ENCODE measurements at places on chromosomes 11 and 22.
A peak's percentile ranks its signal among the peaks of the same experiment; 100 is the strongest.

DNA sequence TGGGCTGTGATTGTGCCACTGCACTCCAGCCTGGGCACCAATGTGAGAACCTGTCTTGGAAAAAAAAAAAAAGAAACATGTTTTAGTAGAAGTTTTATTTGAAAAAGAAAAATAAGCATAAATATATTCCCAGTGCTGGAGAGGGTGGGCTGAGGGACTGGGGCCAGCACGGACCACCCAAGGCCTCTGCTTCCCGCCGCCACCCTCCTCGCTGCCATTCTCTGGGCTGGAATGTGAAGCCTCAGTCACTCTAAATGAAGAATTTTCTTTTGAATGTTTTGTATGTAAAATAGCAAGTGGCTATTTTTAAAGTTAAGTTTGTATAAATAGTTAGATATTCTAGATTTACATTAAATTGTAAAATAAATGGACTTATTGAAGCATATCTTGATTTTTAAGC is 5.1 kb upstream of the TRMU start:
- no peak for DNase-seq

DNA sequence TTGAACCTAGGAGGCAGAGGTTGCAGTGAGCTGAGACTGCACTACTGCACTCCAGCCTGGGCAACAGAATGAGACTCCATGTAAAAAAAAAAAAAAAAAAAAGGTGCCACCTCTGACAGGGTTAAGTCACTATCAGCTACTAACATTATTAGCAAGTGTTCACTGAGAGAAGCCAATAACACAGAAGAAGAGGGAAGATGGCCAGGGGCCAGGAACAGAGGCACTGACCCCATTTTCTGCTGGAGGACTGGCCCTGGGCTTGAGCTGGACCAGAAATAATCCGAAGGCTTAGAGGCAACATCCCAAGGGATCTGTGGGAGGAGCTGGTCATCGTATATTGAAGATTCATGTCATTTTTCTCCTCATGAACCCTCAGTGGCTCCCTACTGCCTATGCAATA is 5.0 kb downstream of the SLC5A1 start:
- DNase-seq: no peak

DNA sequence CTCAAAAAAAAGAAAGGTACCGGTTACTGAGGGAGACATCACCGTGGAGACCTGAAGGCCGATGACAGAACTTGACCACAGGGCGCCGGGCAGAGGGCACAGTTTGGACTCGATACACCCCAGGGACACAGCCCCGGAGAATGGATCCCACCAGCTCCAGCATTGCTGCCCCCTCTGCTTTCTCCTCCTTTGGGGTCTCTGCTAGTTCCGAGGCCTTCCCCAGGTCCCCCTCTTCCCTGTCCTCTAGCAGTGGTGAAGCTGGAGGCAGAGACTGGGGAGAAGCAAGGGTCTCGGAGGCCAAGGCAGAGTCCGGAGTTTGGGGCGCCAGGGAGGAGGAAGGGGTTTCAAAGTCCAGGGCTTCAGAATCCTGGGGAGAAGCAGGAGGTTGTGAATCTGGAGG is 4.8 kb upstream of the EEF1G start:
- DNase-seq: no peak

DNA sequence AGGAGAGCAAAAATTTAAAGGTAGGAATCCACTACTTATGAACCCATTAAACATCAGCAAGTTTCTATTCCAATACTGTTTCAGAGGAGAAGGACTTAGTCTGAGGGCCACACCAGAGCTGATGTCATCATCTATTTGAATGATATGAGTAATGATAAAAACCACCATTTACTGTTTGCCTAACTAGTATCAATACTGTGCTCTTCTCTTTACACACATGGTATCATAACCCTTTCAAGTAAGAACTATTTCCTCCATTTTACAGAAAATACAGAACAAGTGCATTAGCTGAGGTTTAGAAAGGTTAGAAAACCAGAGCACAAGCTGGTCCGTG is 651.3 kb upstream of the KIRREL3 start:
- no peak for DNase-seq

DNA sequence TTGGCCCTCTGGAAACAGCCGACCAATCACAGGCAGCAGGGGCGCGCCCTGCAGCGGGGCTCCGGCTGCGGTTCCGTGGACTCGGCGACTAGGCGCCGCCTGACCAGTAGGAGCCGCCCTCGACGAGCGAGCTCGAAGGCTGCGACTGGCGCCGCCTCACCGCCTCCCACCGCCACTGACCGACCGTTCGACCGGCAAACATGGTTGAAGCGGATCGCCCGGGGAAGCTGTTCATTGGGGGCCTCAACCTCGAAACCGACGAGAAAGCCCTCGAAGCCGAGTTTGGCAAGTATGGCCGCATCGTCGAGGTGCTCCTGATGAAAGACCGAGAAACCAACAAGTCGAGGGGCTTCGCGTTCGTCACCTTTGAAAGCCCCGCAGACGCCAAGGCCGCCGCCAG is at the start of gene RBMXL2:
RBMXL2 (plus strand) TSS at position 78 of the 400 bp plus-strand sequence; CDS start at position 201, 123 bp downstream.
- DNase-seq: no peak

DNA sequence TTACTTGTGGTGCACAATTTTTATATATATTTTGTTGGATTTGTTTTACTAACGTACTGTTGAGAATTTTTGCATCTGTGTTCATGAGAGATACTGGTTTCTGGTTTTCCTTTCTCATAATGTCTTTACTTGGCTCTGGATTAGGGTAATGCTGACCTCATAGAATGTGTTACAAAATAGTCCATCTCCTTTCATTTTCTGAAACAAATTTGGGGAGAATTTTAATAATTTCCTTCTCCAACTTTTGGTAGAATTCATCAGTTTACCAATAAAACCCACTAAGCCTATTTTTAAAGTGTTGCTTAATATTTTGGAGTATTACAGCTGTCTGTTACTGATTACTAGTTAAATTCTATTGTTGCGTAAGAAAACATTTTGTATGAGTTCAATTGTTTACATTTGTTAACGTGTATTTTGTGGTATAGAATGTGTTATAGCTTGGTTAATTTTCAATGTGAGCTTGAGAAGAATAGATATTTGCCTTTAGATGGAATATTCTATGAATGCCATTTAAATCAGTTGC is 11.5 kb downstream of the TRIM22 start:
- no peak for DNase-seq

DNA sequence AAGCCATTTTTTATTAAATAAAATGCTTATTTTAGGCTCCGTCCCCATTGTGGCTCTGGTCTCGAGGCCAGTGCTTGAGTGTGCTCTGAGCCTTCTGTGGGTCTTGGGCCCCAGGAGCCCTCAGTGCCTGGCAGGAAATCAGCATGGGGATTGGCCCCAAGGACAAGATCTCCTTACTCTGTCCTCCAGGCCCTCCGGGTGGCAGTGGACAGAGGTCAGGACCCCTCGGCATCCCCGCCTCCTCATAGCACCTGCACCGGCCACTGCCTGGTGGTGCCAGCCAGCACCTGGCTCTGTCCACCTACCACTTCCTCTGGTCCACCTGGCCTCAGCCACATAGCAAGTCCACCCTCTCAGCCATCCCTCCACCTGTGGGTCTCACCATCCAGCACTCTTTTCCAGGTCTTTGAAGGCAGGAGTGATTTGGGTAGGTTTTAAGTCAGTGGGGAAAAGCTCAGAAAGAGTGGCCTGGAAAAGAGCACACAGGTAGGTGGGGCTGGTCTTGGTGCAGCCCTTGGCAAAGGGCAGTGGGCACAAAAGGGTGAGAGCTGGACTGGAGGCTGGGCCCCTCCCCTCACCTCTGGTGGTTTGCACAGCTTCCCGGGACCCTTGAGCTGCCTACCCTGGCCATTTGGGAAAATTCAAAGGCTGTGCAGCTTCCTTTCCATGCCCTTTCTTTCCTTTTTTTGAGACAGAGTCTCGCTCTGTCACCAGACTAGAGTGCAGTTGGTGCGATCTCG is 3.5 kb downstream of the CLDN5 start:
- no peak for DNase-seq

GRCh38 chr11:124174001-124174583 is 9.1 kb upstream of the OR10D3 start:
- DNase-seq: peak; percentile 55

DNA sequence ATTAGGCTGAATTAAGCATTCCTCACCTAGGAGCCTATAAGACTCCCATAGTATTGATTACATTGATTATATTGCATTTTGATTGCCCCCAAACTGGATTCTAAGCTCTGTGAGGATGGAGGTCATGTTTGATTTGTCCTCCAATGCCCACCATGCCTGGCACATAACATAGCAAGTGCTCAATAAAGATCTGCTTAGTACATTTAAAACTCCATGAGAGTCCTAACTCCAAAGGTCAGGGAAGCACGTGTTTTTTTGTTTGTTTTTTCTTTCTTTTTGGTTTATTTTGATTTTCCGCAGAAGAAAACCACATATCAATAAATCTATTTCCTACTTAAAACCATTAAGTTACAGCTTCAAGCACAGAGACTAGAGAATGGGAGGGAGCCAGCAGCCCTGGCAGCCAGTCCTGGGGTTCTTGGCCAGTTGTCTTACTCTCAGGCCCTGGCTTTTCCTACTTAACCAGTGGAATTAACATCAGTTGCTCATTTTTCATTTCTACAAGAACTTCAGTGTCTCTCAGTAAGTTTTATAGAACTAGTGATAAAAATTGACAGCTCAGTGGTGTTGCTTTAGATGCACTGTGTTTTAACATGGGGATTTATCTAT is 429.9 kb upstream of the CCDC90B start:
- DNase-seq: no peak

DNA sequence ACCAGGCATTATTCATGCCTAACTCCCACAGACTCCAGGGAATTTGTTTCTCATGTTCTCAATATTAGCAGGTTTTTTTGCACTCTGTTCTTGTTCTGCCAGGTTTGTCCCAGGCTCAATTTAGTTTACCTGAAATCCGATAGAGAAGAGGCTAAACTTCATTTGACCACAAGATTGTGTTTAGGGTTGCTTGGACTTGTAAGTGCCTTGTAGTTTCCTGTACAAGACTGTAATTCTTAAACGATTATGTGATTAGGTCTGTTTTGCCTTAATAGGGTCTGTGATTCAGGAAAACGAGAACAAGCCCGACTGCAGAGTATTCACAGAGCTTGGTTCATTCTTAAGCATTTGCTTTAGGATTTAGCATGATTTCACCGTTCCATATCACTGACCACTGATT is 1.8 kb downstream of the PRSS23 start:
- no peak for DNase-seq

- DNase-seq: no peak
These were observed at the start of gene SPI1 for GRCh38 chr11:47378010-47378835. Gene SPI1, minus strand, starts transcription at chr11:47378547. Its CDS starts 194 bp downstream, at chr11:47378353.

GRCh38 chr11:83760932-83761331 is 474.8 kb upstream of the CCDC90B start:
- no peak for DNase-seq

DNA sequence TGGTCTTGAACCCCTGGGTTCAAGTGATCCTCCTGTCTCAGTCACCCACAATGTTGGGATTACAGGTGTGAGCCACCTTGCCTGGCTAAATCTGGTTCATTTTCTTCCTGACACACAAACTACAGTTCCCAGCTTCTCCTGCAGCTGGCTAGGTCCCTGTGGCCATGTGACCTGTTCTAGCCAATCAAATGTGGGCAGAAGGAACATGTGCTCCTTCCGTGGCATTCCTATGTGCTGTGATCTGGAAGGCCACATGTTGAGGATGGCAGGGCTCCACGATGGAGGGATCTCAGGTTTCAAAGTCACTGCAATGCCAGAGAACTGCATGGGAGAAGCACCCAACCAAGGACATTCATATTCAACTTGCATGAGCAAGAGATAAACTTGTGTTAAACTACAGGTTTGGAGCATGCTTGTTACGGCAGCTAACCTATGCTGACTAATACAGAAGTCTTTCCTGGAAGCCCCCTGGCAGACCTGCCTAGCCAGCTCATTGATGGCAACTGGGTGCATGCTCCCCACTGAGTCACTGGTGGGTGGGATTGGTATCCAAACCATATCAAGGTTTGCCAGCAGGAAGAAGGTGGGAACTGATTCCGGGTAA is 86.0 kb downstream of the RPS6KA4 start:
- DNase-seq: no peak

DNA sequence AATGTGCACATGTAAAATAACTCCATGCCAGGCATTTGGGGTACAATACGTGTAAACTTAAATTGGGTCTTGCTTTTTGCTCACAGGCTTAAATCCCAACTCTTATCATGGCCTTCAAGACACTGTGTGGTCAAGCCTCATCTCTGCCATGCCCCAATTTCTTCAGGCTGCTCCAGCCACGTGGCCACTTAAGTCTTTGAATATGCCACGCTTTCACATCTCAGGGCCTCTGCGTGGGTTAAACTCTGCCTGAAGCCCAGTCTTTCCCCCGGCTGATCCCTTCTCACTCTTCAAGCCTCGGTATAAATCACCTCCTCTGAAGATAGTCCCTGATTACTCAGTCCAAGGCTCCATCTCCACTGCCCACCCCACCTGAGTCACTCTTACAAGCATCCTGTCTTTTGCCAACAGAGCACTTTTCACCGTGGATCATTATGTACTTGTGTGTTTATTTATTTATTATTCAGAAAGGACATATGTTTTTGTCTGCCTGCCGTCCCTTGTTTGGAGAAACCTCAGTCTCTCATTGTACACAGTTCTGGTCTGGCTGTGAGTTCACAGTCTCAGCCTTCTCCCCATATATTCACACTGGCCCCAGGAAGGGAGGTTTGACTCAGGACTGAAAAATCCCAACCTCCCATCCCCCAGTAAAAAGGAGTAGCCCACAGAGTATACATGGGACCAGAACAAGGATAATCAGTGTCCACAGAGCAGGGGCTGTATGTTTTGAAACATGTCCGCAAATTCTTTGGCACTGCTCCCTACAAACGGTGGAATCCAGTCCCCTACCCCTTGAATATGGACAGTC is 344.7 kb downstream of the MN1 start:
- peak; percentile 85 for DNase-seq

GRCh38 chr11:94132823-94133408 is 4.3 kb downstream of the PANX1 start:
- DNase-seq: no peak

GRCh38 chr11:7021318-7021717 is 1.0 kb downstream of the NLRP14 start:
- no peak for DNase-seq

DNA sequence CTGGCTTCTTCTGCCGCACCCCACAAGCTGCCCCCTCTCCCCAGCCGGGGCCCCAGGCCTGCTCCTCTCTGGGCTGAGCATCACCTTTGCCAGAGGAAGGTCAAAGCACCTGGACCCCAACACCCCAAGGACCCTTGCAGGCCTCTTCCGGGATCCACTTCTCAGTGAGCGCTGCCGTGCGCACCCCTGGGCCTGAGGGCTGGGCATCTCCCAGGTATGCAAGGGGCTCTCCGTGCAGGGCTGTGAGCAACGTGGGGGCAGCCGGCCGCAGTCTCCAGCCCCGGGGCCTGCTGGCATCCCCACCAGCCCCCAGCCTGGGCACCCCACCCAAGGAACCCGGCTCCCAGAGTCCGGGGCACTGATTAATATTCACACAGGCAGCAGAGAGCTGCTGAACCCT is 64.0 kb downstream of the BRD1 start:
- DNase-seq: no peak

GRCh38 chr11:16942342-16942741 is 71.9 kb downstream of the PLEKHA7 start:
- no peak for DNase-seq

GRCh38 chr11:14700593-14700992 is 57.0 kb downstream of the PDE3B start:
- no peak for DNase-seq

GRCh38 chr11:23944923-23945322 is 551.9 kb upstream of the LUZP2 start:
- DNase-seq: no peak

- DNase-seq: no peak
These were observed 23.1 kb downstream of the TTLL1 start for GRCh38 chr22:43066134-43066533.

Measured in non-pigmented ciliary epithelial cell (primary cell).